ENCODE measurements at places on chromosomes 11 and 22. TPM values are rescaled to one million over a fixed set of nuclear protein-coding genes. Genes with fewer than 3 reads are reported as not detected.

The ESAM gene
- 10.8 TPM for total RNA-seq

GRCh38 chr11:69630017-69630416 is 10.9 kb upstream of the CCND1 start:
- DNase-seq = no peak

DNA sequence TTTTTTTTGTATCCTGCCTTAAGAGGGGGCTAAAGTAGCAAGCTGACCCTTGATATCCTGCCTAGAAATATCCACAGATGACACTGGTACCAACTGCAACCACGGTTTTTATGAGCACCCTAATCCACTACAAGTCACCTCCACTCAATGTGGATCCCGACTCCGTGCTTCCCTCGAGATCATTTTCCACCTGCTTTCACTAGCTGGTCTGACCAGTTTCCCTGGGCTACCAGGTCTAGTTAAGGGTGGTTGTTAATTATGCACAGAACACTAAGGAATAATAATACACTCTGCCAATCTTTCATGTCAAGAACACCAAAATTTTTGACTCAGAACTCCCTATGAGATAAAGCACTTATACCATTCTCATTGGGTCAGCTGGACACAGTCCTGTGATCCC is 82.3 kb downstream of the ABTB2 start:
- no peak for DNase-seq

The PRR33 gene
- total RNA-seq = not detected

GRCh38 chr11:2725368-2726300 is 25.8 kb upstream of the KCNQ1OT1 start:
- DNase-seq = no peak

DNA sequence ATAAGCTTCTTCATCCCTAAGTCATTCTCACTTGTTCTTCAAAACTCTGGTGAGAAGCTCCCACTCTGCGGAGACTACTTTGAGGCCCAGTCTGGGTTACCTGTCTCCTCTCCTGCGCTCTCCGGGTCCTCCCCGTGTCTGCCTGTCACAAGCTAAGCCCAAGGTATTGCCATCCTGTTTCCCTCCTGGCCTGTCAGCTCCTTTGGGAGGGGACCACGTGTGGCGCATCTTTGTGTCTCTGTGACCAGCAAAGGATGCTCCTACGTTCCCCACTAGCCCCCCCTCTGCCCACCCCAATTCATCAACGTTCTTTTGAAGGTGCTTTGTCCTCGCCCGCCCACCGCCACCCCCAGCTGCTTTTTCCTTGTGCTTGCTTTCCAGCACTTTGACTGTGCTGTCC is 31.8 kb upstream of the FBLN1 start:
- DNase-seq = no peak

GRCh38 chr11:27619039-27619574 is 81.1 kb downstream of the BDNF start:
- no peak for DNase-seq

The PATZ1 gene
- 14.1 TPM for total RNA-seq
